Renal pelvis (tissue), 12 donors: ENCODE measurements at places on chromosomes 6 and 20. TPM values are rescaled to one million over a fixed set of nuclear protein-coding genes. Genes with fewer than 3 reads are reported as not detected.

KCNK16 gene
- polyA plus RNA-seq: not detected

- no peak for DNase-seq
Observed at GRCh38 chr6:16163535-16164300, 34.8 kb downstream of the MYLIP start.

DNA sequence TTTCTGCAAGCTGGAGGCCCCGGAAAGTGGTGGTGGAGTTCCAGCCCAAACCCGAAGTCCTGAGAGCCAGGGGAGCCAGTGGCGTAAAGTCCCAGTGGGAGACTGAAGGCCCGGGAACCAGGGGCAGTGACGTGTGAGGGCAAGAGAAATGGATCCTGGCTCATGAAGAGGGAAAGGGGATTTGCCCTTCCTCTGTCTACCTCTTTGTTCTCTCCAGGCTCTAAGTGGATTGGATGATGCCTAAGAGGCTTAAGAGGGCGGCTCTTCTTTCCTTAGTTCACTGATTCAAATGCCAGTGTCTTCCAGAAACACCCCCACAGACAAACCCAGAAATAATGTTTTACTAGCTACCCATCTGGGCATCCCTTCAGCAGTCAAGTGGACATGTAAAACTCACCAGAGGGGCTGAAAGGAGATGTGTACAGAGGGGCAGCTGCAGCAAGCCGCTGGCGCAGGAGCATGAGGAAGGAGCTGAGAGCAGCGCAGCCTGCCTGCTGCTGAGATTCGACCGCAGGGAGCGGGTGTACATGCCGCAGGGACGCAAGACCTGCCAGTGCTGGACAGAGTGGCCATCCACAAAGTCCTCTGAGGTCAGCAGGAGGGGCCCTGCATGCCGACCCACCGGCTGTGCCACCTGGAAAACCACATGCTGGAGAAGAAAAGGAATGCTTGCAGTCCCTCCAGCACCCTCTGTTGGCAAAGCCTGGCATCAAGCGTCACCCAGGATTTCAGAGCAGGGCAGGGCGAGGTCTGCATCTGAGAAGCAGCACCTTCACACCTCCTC lies 29.5 kb downstream of the CDYL start:
- peak; percentile 44 for DNase-seq

GRCh38 chr6:158131926-158132325 lies 36.1 kb downstream of the SERAC1 start:
- DNase-seq: peak; percentile 3

DNA sequence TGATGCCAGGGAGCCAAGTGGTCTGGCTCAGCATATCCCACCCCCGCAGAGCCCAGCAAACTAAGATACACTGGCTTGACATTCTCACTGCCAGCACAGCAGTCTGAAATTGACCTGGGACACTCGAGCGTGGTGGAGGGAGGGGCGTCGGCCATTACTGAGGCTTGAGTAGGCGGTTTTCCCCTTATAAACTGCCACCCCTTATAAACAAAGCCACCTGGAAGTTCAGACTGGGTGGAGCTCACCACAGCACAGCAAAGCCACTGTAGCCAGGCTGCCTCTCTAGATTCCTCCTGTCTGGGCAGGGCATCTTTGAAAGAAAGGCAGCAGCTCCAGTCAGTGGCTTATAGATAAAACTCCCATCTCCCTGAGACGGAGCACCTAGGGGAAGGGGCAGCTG lies 19.4 kb downstream of the TINAG start:
- DNase-seq: no peak

- peak; percentile 80 for DNase-seq
Observed at GRCh38 chr6:135498185-135498841, 773 bp upstream of the AHI1 start.

- no peak for DNase-seq
Observed at GRCh38 chr20:61871160-61871559, 194.5 kb downstream of the TAF4 start.

DNA sequence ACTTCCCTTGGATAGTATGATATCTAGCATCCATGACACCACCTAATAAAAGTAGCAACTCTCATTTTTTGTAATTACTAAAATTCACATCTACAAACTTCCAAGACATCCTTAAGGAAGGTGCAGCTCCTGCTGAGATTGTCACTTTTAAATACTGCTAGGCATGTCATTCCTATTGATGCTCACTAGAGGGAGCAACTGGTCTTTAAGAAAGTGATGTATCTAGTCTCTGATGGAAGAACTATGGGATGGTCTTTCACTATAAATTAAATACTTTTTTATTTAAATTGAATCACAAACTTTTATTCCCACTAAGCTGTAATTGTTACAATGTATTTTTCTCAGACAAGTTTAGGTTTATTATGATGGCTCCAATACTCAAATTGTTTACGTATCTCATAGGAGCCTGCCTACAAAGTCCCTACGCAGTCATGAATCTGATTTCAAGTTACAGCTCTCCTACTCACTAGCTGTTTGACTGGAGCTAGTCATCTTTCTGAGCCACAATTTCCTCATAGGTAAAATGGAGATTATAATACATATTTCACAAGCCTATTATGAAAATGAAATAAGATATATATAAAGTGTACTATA lies 8.1 kb upstream of the TSPYL1 start:
- DNase-seq: no peak

- DNase-seq: no peak
Observed at GRCh38 chr20:51567622-51568021, 25.1 kb upstream of the NFATC2 start.

DNA sequence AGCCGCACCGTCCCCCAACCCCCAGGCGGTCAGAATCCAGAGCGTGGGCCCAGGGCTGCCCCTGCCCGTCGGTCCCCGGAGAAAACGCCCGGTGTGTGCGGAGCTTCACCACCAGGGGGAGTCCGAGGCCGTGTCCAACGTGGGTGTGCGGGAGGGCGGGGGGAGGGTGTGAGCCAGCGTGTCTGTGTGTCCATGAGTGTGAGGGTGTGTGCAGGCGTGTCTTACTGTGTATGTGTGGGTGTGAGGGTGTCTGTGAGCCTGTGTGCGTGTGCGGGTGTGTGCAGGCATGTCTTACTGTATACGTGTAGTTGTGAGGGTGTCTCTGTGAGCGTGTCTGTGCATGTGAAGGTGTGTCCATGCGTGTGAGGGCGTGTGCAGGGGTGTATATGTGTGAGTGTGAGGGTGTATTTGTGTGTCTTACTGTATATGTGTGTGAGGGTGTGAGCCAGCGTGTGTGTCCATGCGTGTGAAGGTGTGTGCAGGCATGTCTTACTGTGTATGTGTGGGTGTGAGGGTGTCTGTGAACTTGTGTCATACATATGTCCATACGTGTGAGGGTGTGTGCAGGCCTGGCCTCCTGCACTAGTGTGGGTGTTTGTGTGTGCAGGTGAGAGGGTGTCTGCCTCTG lies 24.6 kb upstream of the GATA5 start:
- no peak for DNase-seq

DEFB113 gene
- not detected for polyA plus RNA-seq

PLCB1 gene
- polyA plus RNA-seq: 37.7 TPM

DNA sequence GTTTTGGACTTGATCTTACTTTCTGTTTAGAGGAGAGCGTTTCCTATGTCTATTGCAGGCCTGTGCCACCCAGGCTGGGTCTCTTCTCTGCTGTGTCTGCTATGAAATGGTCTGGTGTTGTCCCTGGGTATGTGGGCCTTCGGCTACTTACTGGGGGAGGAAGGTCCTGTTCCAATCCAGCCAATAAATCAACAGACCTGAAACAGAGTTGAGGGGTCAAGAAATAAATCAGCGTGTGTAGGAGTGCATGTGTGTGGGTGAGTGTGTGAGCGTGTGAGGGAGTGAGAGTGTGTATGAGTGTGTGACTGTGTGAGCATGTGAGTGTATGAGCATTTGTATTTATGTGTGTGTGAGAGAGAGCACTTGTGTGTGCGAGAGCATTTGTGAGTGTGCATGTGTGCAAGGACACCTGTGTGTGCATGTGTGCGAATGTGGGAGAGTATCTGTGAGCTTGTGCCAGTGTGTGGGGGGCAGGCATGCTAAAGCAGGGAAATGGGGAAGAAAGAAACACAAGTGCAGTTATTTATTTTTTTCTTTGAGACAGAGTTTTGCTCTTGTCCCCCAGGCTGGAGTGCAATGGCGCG lies 86.3 kb upstream of the PMEPA1 start:
- DNase-seq: peak; percentile 58

DNA sequence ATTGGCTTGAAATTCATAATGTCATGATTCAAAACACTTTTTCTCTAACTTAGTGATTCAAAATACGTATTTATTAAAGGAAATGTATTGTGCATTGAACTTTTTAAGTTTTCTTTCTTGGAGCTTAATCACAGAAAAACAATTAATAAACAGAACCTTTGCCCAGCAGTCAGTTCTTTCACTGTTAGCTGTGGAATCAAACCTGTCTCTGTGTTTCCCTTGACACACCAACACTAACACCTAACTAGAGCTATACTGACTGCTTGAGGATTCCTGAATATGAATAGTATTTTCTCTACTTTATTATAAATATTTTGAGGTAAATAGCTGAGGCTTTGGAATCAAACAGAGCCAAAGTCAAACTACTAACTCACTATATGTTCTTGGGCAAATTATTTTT lies 296.4 kb downstream of the HIVEP2 start:
- DNase-seq: no peak

BACH2 gene
- 11.0 TPM for polyA plus RNA-seq

DNA sequence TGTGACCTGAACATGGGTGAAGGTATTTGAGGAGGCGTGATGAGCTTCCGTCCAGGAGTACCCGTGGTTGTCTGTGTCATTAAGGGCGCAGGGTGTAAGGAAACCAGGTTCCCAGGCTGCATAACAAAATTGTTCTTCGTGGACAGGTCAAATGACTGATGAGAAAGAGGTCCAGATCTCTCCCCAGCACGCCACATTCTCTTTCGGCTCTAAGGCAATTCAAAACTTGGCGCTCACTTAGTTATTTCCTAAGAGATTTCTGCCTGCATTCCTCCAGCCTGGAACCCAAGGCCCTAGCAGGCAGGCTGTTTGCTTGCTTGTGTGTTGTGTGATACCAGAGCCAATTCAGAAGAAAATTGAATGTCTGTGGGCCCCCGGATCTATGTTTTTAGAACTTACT lies 139.9 kb downstream of the AGPAT4 start:
- no peak for DNase-seq

HLA-DOA gene
- 6.1 TPM for polyA plus RNA-seq
